ENCODE measurements at places on chromosomes 5 and 9.

DNA sequence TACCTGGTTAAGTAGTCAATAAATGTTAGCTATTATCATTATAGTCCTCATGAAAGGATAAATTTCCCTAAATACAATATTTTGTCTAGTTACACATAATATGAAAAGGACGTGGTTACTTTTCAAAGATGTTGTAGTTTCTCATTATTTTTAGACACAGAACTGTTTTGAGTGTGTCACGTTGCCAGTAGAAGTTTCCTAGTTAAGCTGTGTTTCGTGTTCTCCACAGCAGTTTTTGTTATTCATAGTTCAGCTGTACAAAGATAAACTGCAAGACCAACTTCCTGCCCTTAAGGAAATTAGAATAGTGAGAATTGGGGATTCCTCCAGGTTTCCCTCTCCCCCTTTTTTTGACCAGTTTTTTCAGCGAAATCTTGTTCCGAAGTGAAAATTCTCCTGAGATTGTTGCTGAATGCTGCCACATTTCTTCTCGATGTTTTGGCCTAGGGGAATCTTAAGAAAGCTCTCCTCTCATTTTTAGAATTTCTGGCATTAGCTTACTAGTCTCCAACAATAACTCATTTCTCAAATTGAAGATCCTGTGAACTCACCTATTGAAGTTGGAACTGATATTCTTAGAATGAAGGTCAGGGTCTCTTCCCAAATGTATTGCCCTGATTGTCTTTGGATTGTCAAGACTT is 176.1 kb downstream of the PAM start:
- DNase-seq, result no peak

DNA sequence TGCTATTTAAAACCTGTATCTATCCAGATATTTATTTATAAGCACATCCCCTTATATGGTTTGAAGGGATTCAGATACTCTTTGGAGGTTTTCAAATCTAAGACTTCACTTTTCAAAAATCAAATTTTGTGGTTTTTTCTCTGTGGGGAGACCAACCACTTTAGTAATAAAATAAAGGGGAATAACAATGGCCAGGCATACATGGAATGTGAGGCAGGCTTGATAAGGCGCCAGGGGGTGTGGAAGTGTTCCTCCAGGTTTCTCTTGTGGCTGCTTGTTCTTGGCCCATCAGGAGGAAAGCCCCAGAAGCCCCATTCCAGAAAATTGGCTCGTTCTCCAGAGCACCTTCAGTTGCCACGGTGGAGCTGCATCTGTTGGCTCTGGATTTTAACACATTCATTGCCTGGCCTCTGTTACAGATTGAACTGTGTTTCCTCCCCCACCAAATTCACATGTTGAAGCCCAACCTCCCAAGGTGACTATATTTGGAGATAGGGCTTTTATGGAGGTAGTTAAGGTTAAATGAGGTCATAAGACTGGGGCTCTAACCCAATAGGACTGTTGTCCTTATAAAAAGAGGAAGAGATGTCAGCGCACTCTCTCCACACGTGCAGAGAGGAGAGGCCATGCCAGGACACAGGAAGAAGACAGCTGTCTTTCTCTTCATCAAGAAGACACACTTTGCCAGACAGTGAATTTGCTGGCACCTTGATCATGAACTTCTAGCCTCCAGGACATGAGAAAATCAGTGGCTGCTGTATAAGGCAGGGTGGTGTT is 195.9 kb downstream of the TMEM38B start:
- DNase-seq, result no peak

DNA sequence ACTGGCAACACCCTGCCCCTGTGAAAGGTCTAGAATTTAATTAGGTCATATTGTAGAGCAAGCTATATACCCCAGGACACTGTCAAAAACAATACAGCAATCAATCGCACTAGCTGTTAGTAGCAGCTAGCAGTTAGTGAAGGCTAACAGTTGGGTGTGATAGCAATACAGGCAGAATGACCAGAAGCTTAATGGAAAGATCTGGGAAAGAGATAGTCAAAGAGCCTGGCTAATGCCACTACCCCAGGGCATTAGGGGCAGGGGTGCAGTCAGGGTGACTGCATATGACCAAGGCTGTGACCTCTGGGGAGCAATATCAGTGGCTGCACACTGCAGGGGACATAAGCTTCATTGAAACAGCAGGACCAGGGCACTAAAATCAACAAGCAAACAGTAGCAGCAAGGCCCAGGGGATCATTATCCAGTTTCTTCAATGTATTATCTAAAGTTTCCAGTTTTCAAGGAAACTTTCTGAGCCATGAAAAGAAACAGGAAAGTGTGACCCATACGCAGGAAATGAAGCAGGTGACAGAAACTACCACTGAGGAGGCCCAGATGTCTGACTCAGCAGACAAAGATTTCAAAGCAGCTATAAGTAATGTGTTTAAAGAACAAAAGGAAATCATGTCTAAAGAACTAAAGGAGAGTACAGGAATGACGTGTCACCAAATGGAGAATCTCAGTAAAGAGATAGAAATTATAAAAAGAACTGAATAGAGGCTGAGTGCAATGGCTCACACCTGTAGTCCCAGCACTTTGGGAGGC is 82.4 kb downstream of the ZNF354C start:
- DNase-seq, result no peak

- no peak for DNase-seq
Measured at GRCh38 chr5:154198611-154199230, 8.2 kb downstream of the GALNT10 start.

- no peak for DNase-seq
Measured at GRCh38 chr5:171579976-171580411, 160.5 kb downstream of the FGF18 start.

DNA sequence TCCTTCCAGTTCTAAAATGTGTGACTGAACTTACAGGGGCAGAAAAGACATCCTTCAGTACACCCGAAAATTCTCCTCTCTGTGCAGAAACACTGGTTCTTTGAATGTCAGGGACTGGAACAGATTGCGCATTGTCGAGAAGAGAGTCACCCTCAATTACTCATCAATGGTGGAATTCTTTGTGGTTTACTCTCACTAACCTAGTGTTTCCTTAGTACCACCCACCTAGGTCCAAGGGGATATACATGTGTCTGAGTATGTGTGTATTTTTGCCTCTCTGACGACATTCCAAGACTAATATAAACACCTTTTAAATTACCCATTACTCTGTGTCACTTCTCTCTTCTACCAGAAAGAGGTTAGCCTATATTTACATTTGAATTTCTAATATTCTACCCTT is 660.8 kb downstream of the TLE1 start:
- no peak for DNase-seq

- DNase-seq, result no peak
Measured at GRCh38 chr5:148974642-148975327, 88.1 kb downstream of the SH3TC2 start.

- peak; percentile 39 for DNase-seq
Measured at GRCh38 chr9:129737479-129738274, 15.2 kb downstream of the PTGES start.

DNA sequence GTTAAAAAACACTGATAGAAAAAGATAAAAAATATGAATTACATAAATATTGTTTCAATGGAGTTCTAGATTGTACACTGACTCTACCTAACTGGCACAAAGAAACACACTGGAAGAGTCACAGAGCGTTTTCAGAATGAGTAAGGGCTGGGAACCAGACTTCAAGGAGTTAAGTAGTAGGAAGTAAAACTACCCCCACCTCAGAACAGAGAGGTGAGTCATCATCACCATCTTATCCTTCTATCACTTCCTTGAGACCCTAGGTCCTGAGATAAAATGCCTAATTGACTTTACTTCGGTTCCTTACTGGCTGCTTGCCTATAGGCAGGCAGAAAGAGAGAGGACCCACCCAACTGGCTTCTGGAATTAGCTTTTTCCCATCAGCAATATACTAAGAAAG is 79.7 kb downstream of the ELAVL2 start:
- DNase-seq, result no peak

Data from NCI-H2227 treated with DMSO at 0.1 percent for 48 hours (cell line).